ENCODE measurements at places on chromosomes 5 and 9. TPM values are rescaled to one million over a fixed set of nuclear protein-coding genes. Genes with fewer than 3 reads are reported as not detected.

DNA sequence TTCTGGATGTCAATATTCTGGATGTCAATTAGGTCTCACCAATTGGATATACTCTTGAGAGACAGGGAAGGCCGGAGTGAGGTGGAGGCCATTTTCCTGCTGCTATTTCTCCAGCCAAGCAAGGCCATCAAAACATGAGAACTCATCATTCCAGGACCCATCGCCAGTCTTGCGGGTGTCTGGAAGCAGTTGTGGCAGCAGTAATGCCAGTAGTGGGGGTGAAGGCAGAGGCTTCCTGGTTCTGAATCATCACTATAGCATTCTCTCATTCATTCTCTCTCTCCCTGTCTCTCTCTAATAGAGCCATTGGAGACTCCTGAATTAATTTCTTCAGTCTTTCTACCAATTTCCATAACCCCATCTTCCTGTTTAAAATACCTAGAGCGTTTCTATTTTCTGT is 71.8 kb downstream of the EGFLAM start:
- H3K4me3 ChIP-seq: no peak overlapping the region
- H3K27me3 ChIP-seq: no peaks in the 10 kb centered on the region
- no peak for DNase-seq

- no peaks in the 10 kb centered on the region for H3K27me3 ChIP-seq
- no peak overlapping the region for H3K4me3 ChIP-seq
- no peak for DNase-seq
- peaks cover 15% of the 10 kb centered on the region for H3K4me1 ChIP-seq
- H3K27ac ChIP-seq: no peak overlapping the region
- no peaks in the 10 kb centered on the region for H3K36me3 ChIP-seq
Measured at GRCh38 chr5:151238303-151238741, 14.4 kb upstream of the CCDC69 start.

DNA sequence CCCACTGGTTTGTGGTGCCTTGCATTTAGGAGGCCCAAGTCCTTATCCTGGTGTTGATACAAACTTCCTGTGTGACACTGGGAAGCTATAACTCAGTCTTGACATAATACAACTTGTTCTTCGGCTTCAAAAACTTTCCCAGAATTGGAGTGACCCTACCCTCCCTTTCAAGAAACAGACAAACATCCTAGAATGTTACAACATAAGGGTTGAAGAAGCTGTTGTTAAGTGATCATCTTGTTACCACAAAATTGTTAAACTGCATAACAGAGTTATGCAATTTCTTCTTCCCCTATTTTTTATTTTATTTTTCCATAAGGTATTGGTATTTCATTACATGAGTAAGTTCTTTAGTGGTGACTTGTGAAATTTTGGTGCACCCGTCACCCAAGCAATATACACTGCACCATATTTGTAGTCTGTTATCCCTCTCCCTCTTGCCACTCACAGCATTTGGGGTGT is 21.3 kb downstream of the TLR4 start:
- no peak overlapping the region for H3K4me3 ChIP-seq
- DNase-seq: no peak
- H3K36me3 ChIP-seq: no peaks in the 10 kb centered on the region

SLC6A18 gene
- total RNA-seq: not detected

PCSK1 gene
- total RNA-seq: not detected

GRCh38 chr5:115555084-115555633 is 10.6 kb upstream of the FEM1C start:
- H3K27me3 ChIP-seq: peaks cover 5% of the 10 kb centered on the region
- H3K36me3 ChIP-seq: no peaks in the 10 kb centered on the region
- DNase-seq: no peak
- H3K4me1 ChIP-seq: no peaks in the 10 kb centered on the region

DNA sequence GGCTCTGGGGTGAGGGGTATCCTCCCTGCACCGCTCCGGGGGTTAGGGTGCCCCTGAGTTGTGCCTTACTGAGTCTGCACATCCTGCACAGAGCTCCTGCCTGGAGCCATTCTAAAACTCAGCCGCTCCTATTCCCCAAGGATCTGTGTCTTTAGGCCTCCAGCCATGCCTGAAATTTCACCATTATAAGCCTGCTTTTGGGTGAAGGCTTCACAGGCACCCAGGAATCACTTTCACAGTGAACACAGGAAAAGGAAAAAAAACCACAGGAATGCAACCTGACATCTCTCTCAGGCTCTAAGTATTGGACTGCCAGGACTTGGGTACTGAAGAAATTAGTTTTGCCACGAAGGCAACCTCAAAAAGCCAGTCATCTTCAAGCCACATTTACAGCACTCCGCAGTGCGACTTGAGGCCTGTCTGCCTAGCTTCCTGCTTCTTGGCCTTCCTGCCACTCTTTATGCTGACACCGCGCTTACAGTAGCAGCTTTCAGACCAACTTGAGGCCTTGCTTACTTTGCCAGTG is 30.9 kb downstream of the GALNT10 start:
- peaks cover 15% of the 10 kb centered on the region for H3K36me3 ChIP-seq
- H3K4me3 ChIP-seq: no peak overlapping the region
- DNase-seq: peak; percentile 77

DNA sequence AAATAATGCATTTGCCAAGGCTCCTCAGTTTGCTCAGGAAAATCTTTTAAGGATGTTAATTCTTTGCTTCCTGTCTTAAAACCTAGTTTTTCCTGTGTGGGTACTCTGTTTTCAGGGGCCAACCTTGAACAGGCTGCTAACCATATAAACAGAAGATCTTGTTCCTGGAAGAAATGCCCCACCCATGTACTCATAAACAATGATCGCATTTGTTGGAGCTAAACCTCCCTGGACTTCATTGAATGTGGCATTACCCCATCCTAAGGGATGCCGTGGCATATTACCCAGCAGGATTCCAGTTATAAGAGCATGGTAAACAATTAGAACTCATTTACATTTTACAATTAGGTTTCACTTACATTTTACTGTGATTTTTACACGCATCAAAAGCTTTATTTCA is 436.0 kb downstream of the ZNF608 start:
- no peaks in the 10 kb centered on the region for H3K4me1 ChIP-seq
- H3K27me3 ChIP-seq: peaks cover 3% of the 10 kb centered on the region
- H3K27ac ChIP-seq: no peak overlapping the region
- no peak for DNase-seq
- H3K4me3 ChIP-seq: no peak overlapping the region
- H3K36me3 ChIP-seq: no peaks in the 10 kb centered on the region

DNA sequence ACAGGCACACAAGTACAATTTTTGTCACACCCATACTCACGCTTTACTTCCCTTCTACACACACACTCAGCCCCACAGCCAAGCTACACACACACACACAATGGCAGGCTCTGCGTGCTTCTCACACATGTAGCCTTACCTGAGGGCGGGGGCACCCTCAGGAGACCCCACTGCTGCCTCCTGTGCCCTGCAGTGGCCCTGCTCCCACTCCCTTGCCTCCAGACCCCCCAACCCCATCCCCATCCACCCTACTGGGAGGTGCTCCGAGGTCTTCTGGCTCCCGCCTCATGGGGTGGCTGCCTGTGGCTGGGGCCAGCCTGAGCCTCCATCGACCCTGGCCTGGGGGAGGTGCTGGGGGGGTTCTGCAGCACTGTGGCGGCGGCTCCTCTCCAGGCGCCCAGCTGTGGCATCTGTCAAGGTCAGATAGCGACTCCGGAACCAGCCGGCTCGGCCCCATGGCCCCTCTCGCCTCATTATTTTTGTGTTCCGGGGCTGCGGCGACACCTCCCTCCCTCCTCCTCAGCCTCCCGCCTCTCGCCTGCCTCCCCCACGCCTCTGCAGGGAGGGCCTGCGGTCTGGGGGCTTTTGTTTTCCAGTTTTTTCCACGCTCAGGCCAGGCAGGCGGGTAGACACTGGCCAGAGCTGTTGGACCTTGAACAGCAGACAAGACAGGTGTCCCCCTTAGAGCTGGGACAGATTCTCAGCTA is 21.7 kb downstream of the CXXC5 start:
- peaks cover 28% of the 10 kb centered on the region for H3K4me1 ChIP-seq
- H3K4me3 ChIP-seq: no peak overlapping the region
- no peak overlapping the region for H3K27ac ChIP-seq
- DNase-seq: peak; percentile 21
- H3K36me3 ChIP-seq: no peaks in the 10 kb centered on the region

GRIN1 gene
- 0.35 TPM for total RNA-seq

CARTPT gene
- total RNA-seq: not detected

DNA sequence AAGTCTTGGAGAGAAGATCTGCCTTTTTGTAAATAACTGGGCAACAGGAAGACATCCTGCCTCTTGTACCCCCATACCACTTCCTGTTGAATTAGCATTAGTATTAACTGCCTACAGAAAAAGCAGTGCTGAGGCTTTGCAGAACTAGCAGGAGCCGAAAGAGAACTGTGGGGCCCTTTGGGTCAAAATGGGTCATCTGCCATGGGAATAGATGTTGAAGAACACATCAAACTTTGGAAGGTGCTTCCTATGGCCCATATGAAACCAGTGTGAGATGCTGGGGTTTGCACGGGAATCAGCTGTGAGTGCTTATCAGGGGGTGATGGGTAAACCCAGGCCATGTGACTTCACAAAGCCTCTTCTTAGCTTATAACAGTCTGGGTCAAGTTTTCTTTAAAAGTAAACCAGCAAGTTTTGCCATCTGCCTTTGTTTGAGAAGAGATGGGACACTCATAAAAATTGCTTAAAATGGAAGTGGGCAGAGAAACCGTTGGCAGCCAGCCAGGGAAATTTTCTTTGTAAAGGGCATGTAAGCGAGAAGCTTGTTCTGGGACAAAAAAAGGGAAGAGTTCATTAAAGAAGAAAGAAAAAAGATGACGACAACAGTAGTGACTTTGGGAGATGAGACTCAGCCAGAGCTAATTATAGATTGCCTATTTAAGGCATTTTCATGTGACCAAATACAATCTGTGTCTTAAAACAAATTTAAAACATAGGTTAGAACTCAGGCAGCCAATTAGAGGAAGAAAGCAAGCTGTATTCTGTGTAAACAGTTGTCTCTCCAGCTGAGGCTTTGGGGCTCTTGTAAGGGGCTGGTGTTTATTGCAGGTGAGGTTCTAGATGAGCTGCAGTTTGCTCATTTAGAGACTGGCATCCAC is 4.4 kb downstream of the SLC25A25 start:
- peak; percentile 84 for DNase-seq
- H3K36me3 ChIP-seq: peaks cover 10% of the 10 kb centered on the region
- no peaks in the 10 kb centered on the region for H3K27me3 ChIP-seq

NREP gene
- 7.3 TPM for total RNA-seq

DNA sequence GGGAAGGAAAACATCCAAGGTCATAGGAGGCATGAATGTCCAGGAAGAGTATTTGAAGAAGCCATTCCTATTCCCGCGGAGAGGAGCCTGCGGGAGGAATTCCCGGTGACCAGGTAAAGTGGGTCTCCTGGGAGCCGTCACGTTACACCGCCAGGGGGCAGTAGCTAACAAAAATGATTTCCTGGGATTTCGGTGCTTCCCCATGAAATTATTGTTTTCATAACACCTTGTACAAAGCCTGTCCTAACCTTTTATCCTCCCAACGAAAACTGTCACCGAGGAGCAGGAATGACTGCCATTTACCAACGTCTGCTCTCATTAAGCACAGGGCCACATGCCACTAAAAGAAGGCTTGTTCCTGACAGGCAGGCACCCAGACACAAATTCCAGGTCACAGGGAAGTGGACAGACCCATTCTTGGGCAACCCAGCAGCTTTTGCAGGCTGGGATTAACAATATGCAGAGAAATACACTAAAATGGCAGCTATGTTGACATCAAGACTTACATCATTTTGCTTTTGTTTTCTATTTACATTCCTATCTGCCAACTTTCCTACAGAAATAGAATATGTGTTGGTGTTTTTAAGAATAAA is 41.2 kb upstream of the CTSL start:
- H3K27ac ChIP-seq: no peak overlapping the region
- peak; percentile 22 for DNase-seq
- peaks cover 24% of the 10 kb centered on the region for H3K4me1 ChIP-seq
- no peaks in the 10 kb centered on the region for H3K36me3 ChIP-seq
- H3K27me3 ChIP-seq: no peaks in the 10 kb centered on the region

GRCh38 chr5:131848662-131849061 is 51.8 kb upstream of the FNIP1 start:
- H3K4me3 ChIP-seq: no peak overlapping the region
- no peak for DNase-seq
- H3K27ac ChIP-seq: no peak overlapping the region
- H3K4me1 ChIP-seq: peaks cover under 1% of the 10 kb centered on the region

DNA sequence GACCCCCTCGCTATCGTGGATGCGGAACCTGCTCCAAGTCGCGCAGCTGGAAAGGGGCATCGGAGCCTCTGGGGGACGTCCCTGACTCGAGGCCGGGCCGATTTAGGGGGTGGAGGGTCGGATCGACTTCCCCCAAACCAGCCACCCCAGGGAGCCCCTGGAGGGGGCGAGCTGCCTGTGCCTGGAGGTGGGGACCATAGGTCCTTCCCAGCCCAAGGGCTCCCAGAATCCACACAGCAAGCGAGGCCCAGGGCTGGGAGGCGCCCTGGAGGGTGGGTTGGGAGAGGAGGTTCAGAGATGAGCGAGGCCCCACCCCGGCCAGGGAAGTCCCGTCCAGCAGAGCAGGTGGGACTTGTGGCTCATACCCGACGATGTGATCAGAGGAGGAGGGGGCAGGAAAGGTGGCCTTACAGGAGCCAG is 147.6 kb downstream of the GAPVD1 start:
- peaks cover 9% of the 10 kb centered on the region for H3K4me1 ChIP-seq
- peak overlapping the region; percentile 66 for H3K4me3 ChIP-seq
- H3K27me3 ChIP-seq: peaks cover 23% of the 10 kb centered on the region
- H3K27ac ChIP-seq: no peak overlapping the region

DNA sequence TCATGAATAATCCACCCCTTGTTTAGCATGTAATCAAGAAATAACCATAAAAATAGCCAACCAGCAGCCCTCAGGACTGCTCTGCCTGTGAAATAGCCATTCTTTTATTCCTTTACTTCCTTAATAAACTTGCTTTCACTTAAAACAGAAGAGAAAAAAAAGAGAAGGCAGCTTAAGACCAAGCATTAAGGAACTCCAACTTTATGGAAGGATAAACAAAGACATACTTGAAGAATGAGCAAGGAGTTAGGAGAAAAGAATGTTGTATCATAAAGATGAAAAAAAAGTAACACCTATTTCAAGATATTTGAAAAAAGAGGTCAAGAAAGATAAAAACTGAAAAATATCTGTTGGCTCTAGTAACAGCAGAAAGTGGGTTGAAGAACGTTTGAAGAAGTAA is 107.6 kb downstream of the RNF180 start:
- H3K27ac ChIP-seq: no peak overlapping the region
- H3K4me1 ChIP-seq: no peaks in the 10 kb centered on the region
- no peaks in the 10 kb centered on the region for H3K36me3 ChIP-seq
- no peak overlapping the region for H3K4me3 ChIP-seq
- no peaks in the 10 kb centered on the region for H3K27me3 ChIP-seq
- DNase-seq: no peak

MZB1 gene
- total RNA-seq: 2.8 TPM

DNA sequence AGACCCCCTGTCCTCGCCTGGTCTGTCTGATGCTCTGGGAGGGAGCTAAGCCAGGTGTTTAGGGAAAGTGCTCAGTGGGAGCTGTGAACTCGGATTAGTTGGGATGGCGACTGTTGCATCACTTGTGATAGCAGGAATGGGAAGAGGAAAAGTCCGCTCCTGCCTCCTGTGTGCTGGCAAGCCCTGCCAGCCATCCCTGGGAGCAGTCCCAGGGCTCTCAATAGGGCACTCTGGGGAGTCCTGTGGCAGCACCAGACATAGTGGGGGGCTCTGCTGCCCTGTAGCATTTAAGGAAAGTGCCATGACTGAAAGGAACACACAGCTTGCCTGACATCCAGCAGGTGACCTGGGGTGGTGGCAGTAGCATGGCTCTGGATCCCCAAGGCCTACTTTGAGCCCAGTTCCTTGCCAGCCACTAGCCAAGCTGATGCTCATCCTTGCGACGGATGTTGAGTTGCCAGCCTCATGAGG is 81.5 kb downstream of the AMBP start:
- no peaks in the 10 kb centered on the region for H3K27me3 ChIP-seq
- DNase-seq: no peak
- no peaks in the 10 kb centered on the region for H3K36me3 ChIP-seq
